Stimulated activated CD8-positive, alpha-beta memory T cell treated with anti-CD3 and anti-CD28 coated beads, Interleukin-4, amount 100 ng/mL, for 48 hours (primary cell): ENCODE measurements at places on chromosomes 11 and 22.

- DNase-seq, result no peak
Observed at GRCh38 chr22:28930357-28931007, 47.1 kb downstream of the ZNRF3 start.

GRCh38 chr11:122714004-122714403 lies 58.5 kb downstream of the UBASH3B start:
- DNase-seq, result no peak

- DNase-seq, result no peak
Observed at GRCh38 chr22:40182231-40182835, 4.6 kb downstream of the TNRC6B start.

GRCh38 chr22:25382762-25383161 lies 163.3 kb downstream of the CRYBB2 start:
- no peak for DNase-seq

GRCh38 chr11:64410404-64410734 lies 51.4 kb downstream of the RPS6KA4 start:
- no peak for DNase-seq

DNA sequence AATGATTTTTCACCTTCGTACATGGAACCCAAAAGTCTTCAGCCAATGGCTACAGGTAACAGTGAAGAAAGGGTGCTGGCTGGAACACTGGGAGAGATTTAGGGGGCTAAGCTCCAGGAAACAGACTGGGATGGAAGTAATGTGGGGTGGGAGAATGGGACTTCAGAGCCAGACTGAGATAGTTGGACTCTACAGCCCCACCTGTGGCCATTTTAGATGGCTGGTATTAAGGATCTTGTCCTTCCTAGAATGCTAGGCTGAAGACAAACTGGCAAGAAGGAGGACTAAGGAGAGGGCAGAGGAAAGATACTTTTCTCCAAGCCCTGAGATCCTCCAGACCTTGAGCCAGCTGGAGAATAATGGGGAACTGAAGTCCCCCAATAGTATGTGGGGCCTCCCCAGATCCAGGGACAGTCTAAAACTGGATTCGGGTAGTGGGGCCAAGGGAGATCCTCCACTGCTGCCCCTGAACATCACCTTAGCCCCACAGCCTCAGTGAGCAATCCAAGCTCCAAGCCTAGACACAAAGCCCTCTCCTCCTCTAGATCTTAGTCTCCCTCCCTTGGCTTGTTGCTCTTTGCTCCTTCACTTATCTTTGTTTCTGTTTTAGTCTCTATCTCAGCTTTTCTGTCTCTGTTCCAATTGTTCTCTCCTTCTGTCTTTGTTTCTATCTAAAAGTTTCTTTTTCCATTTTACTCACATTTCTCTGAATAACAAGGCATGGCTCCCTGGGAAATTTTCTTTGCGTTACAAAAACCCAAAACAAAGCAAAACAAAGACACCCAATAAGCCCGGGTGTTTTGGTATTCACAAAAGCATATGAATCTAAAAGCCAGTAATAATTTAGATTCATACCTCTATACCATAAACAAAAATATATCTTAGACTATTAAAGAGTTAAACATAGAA lies 16.2 kb upstream of the RRAS2 start:
- no peak for DNase-seq

DNA sequence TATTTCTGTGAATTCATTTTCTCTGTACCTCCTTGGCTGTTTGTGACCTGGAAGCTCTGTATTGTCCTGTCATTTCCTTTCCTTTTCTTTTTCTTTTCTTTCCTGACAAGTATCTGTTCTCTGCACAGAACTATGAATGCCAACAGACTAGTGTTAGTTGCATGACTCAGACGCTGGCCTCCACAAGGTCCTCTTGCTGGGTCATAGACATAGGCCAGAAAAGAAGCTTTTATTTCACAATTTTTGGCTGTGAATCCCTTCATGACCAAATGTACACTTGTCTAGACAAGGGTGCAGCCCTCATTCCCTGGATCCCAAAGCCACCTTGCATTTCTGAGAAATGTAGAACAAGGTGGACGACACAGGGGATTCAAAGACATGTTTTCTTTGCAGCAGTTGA lies 104.1 kb upstream of the MTNR1B start:
- DNase-seq, result no peak

DNA sequence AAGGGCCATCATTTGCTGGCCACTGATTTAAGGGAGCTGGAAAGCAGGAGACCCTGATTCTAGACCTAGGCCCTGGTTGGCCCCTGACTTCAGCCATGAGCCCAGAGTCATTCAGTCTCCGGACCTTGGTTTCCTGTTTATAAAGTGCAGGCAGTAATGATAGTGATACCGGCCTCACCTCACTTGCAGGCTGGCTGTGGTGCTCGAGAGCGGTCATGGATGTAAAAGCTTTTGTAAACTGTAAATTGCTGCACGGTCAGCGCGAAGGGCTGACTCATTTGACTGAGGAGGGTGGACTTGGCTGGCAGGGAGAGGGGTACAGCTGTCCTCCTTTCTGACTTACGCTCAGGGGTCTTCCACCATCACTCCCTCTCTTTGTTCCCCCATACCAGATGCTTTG lies 37.4 kb downstream of the FBLN1 start:
- DNase-seq, result no peak

DNA sequence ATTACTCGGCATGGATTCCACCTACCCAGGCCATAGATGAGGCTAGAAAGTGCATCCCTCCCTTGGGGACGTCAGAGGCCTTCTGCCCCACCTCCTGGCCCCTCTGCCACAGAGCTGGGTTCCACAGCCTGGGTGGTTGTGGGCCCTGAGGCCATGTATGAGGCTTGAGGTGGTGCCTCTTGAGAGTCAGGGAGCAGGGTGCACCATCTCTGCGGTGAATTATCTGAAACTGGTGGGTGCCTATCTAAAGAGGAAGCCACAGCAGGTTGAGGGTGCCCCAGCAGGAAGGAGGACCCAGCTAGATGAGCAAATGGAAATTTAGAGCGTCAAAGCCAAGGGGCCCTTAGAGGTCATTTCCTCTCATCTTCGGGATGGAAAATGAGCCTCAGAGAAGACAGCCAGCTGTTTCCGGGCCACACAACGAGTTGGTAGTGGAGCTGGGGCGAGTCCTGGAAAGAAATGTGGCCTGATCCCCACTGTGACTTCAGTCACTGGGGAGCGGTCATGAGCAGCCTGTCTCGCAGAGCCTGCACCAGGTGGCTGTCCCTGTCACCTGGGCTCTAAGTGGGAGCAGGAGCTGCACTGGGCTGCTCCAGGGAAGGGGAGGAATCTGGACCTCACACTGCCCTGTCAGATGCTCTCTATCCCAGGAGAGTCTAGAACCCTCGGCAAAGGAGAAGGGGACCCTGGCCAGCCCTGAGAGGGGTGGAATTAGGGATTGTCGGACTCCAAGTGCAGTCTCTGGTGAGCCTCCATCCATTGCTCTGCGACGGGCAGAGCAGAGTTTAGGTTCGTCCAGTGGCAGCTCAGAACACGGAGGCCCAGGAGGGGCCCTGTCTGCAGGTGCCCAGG lies 7.3 kb downstream of the ADORA2A start:
- DNase-seq, result peak; percentile 83

DNA sequence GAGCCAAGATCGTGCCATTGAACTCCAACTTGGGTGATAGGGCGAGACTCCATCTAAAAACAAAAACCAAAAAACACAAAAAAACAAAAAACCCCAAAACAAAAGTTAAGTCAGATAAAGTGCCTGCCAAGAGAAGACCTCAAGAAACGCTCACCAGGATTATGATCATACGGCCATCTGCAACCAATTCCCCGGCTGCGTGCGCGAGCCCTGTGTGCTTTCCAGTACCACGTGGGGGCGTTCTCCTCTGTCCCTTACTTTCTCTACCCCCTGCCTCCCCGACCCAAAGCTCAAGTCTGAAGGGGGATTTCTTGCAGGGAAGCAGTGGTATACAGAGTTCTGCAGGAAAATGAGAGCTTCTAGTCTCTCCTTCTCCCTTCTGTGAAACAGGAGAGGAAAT lies 10.5 kb upstream of the RPS19BP1 start:
- DNase-seq, result peak; percentile 50

GRCh38 chr11:103870821-103871309 lies 165.6 kb upstream of the DDI1 start:
- DNase-seq, result no peak

- DNase-seq, result no peak
Observed at GRCh38 chr11:122131126-122131525, 15.1 kb upstream of the BLID start.

DNA sequence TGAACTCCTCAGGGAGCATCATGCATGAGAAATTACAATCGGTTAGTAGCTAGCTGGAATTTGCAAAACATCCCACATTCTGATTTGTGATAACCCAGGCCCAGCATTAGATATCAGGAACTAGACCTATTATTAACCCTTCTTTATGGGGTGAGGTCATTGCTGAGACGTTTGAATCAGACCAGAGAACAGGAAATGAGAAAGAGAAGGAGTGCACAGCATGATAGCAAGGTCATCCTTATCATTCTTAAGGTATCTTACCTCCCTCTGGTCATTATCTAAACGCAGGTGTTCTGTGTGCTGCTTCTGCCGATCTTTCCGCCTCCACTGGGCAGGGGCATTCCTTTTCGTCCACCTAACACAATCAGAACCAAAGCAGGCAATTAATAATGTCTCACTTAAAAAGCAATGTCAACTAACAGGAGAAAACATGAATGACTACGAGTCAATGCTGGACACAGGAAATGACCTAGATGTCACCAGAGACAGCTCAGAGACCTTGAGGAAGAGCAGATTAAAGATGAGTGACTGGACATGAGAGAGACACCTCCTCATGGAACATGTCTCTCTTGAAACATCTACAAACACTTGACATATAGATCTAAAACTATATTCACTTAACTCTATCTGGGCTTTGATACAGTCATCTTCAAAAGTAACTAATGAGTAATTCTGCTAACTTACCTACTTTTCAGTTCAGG lies 78.3 kb upstream of the SCUBE2 start:
- no peak for DNase-seq

DNA sequence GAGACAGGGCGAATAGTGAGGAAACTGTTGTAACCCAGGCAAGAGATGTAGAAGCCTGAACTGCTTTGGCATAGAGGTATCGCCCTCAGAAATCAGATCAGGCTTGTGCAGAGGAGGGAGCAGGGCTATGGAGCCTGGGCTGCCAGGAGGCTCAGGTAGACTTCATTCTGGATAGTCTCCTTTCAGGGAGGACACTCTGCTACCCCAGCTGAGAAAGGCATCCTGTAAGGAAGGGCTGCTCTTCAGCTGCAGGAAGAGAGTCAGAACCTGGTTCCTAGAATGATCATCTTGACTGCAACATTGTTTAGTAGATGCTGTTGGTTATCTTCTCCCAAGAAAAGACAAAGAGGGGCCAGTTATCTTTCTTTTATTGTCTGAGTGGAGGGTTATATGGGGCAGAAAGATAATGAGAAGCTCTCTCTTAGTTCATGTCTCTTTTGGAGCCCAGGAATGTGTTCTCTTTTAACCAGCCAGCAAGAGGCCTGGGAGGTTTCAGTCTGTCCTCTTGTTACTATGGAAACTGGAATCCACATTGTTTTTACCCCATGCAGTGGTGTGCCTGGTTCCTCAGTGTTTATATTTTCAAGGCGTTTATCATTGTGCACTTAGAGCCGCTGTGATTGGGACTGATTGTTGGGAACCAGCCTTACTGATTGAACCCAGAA lies 95.7 kb downstream of the STIM1 start:
- DNase-seq, result no peak

- no peak for DNase-seq
Observed at GRCh38 chr11:16299884-16300782, 56.2 kb downstream of the SOX6 start.

DNA sequence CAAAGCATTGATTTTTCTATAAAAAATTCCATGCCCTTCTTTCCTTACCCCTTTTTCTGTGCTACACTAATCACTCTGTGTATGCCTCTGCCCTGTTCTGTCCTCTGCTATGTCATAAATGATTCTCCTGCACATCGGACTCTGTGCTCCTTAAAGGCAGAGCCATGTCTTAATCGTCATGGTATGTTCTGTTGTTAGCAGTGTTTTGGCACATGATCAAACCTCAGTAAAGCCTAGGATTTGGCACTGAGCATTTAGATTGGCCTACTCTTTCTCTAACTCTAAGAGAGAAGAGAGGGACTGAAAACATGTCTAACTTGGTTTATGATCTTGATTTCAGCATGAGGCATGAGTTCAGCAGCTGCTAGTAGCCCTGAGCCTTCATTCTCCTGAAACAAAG lies 266.9 kb downstream of the AASDHPPT start:
- no peak for DNase-seq

GRCh38 chr11:19892876-19893275 lies 180.2 kb downstream of the NAV2 start:
- DNase-seq, result no peak

DNA sequence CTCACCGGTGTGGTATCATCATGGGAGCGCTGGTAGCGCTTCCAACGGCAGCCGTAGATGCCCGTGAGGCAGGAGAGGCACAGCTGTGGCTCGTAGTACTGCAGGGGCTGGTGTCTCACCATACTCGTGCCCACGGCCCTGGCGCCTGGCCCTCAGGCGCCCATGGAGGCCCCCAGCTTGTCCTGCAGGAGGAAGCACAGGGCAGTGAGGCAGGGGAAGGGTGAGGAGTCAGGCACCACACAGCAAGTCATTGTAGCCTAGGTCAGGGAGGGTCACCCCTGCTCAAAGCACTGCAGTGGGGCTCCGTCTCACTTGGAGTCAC lies 44.6 kb upstream of the KLHL35 start:
- DNase-seq, result no peak

GRCh38 chr11:19676475-19677380 lies 35.9 kb upstream of the NAV2 start:
- DNase-seq, result no peak

GRCh38 chr11:109994907-109995306 lies 98.3 kb upstream of the ZC3H12C start:
- DNase-seq, result no peak

DNA sequence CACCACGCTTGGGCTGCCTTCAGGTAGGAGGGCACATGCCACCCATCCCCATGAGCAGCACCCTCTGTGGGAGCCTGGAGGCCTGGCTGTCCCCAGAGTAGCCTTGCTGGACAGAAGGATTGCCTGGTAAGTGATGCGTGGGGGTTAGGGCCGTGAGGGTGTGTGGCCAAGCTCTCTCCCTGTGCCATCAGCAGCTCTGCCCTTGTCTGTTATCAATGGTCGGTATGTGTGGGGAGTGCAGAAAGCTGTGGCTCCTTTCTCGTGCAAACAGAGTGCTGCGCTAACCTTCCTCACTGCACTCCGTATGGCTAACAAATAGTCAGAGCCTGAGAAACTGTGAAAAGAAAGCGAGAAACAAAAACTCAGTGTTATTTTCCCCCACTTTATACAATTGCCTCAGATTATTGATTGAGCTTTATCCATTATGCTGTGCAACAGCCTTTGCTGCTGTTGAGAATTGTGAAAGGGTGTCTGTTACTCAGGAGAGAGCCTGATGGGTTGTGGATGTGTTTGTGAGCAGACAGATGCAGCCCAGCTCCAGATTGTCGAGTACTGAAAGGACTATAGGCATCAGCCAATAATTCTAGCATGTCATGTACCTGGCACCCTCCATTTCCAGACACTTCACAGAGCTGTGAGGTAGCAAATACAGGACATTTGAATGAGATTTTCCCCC lies 432.2 kb downstream of the NTM start:
- DNase-seq, result no peak

- DNase-seq, result no peak
Observed at GRCh38 chr11:31850365-31850764, 39.2 kb upstream of the PAX6 start.
